ENCODE measurements at places on chromosomes 7 and 10.

- DNase-seq: no peak
These were observed 22.3 kb downstream of the MDFIC start for GRCh38 chr7:114943953-114944744.

GRCh38 chr7:144525956-144526355, 122.5 kb upstream of the NOBOX start:
- DNase-seq: no peak

- DNase-seq: no peak
These were observed 135.0 kb downstream of the MBL2 start for GRCh38 chr10:52637592-52637991.

DNA sequence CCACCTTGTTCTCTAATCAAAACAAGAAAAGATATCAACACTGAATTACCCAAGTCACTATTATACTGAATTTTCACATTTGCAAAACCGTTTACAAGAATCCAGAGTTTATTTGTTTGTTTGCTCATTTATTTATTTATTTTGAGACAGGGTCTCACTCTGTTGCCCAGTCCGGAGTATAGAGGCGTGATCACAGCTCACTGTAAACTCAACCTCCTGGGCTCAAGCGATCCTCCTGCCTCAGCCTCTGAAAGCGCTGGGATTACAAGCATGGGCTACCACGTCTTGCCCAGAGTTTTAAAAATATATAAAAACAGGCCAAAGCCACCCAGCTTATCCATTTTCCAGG, 8.5 kb downstream of the CREB3L2 start:
- DNase-seq: no peak

GRCh38 chr7:158531661-158532060, 56.0 kb downstream of the PTPRN2 start:
- DNase-seq: no peak

- peak; percentile 88 for DNase-seq
These were observed 54.3 kb upstream of the TNRC18 start for GRCh38 chr7:5477723-5478531.

DNA sequence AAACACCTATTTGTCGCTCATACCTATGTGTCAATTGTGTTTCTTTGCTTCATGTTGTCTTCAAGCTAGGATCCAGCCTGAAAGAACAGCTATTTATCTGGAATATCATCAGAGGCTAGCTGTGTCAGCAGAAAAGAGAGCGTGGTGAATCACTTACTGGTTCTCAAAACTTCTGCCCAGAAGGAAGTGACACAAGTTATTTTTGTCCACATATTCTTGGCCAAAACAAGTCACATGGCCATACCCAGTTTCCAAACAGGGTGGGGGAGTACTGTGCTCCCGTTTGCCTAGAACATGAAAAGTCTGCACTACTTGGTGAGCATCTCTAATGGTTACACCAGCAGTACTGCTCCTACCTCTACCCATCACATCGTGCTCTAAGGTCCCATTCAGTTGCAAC, 160.9 kb upstream of the CSTF2T start:
- no peak for DNase-seq

GRCh38 chr7:92095380-92095779, 38.9 kb downstream of the CYP51A1 start:
- no peak for DNase-seq

GRCh38 chr10:11144626-11145494, 127.2 kb downstream of the CELF2 start:
- DNase-seq: no peak

GRCh38 chr7:55440040-55440690, 75.0 kb downstream of the LANCL2 start:
- DNase-seq: peak; percentile 49

- DNase-seq: no peak
These were observed 49.2 kb downstream of the ODAD2 start for GRCh38 chr10:27949528-27950241.

DNA sequence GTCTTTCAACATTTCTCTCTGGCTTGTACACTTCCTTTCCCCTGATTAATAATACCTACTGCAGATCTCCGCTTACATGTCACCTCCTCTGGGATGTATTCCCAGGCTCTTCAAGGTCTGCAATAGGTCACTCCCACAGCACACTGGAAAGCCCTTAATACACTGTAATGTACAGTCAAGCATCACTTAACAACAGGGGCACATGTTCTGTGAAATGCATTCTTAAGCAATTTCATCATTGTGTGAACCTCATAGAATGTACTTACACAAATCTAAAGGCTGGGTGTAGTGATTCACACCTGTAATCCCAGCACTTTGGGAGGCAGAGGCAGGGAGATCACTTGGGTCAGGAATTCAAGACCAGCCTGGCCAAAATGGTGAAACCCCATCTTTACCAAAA, 1.9 kb downstream of the COX15 start:
- DNase-seq: no peak

- no peak for DNase-seq
These were observed 1.1 kb downstream of the ZNF511 start for GRCh38 chr10:133309720-133310398.

GRCh38 chr10:62270020-62270419, 1.4 kb upstream of the RTKN2 start:
- DNase-seq: no peak

DNA sequence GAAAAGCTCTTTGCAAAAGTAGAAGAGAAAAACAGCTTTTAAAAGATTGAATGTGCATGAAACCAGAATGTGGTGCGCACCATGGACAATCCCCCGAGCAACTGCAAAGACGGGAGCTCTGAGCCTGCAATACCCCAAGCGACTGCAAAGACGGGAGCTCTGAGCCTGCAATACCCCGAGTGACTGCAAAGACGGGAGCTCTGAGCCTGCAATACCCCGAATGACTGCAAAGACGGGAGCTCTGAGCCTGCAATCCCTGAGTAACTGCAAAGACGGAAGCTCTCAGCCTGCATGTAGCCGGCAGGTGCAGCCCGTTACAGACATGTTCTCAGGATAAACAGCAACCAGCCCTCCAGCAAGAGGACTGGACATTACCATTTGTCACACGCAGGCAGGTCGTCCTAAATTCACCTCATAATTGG, 6.2 kb downstream of the ZNF775 start:
- peak; percentile 60 for DNase-seq

DNA sequence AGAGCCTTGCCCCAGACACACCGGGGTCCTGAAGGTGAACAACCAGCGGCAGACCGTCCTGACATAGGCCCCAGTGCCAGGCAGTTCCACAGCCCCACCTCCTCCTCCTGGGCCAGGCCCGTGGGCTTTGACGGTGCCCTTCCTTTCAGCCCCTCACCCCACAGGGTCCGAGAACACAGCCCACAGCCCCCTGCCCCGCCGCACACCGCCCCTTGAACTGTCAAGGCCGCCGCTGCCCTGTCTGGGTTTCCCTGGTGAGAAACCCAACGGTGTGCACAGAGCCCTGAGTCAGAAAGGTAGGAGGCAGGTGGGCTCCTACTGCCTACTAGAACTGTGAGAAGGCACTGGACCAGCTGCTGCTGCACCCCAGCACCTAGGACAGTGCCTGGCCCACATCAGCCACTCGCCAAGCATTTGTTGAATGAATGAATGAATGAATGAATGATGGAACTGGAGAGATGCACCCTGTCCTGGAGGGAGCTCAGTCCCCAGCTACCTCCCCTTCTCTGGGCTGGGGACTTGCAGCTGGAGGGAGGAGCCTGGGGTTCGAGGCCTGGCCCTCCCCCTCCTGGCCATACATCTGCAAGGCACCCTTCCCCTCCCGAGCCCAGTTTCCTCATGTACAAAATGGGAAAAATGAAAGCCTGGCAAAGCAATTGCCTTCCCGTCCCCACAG, 117.9 kb downstream of the SLIT1 start:
- DNase-seq: peak; percentile 76

- DNase-seq: no peak
These were observed 22.6 kb upstream of the CNPY1 start for GRCh38 chr7:155568842-155569494.

GRCh38 chr10:63502832-63503231, 18.4 kb upstream of the REEP3 start:
- DNase-seq: no peak

DNA sequence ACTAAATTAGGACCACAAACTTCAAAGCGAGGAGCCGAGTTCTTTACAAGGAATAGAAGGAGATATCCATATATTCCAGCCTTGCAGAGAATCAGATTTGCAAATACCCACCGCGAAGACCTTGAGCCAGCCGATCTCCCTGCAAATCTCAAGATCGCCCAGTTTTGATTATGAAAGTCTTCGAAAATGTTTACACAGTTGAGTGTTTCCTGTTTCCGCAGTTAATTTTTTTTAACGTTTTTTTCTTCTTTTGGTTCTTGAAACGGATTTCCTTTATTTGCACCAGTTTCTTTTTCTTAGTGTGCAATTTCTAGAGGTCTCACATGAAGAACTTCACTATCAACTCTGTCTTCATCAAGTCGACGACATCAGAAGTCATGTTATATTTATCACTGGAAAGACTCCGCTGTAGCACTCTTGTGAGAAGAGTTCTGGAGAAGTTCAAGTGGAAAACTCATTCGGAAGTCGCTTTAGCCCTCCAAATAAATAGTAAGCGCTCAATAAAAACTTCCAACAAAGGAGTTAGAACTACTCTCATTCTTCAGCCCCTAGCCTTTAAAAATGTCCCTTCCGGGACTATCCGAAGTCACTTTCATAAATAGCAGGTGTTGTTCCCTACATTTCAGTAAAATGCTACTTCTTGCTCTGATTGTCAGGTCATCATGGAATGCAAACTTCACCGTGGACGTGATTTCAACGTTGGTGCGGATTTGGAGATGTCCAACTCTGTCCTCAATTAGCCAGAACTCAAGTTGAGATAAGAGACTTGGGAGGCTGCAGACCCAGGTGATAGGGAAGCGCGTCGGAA, 11.9 kb upstream of the SPAG6 start:
- no peak for DNase-seq

DNA sequence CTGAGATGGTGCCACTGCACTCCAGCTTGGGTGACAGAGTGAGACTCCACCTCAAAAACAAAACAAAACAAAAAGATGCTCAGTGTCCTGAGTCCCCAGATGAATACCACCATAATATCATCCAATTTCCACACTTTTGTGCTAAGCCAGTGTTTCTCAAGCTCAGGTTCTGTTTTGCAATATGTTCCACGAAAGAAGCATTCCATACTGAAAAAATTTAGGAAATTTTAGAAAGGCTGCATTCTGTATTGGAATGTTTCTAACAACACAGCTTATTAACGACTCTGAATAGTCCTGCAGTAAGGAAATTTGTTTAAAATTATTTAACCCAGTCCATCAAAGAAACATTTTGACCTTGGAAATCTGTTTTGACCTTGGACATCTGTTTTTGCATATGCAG, 142.4 kb downstream of the EPC1 start:
- DNase-seq: no peak

DNA sequence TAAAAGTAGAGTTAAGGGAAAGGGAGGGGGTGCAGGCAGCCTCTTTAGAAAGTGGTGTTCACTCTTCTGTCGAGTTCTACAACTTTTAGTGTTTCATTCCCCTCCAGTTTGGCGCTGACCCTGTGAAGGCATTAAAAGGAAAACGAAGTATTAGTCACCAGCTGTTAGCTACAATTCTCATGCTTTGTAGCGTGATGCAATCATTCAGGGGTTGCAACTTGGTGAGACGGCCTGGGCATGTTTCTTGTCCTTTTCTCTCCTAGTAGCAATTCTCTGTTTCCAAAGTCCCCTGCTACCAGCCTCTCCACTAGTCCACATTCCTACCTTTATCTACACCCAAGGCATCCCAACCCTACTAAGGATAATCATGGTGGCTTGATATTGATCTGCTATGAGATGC, 33.7 kb upstream of the DGKI start:
- DNase-seq: no peak

GRCh38 chr10:13831711-13832141, 245.0 kb downstream of the PRPF18 start:
- no peak for DNase-seq

DNA sequence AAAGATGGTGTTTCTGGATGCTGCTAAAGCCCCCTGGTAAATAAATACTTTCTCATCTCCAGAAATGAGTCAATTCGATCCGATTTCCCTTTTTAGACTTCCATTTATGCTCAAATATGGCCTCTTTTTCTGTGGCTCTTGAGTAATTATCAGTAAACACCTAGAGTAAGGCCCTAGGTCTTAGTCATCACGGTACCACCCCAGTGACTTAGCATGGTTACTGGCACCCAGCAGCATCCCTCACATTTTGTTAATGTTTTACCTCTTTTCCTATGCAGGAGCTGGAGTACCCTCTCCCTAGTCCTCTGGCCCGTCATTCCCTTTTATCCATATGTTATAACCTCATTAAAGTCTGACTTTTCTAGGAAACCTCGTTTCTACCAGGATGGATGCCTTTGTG, 19.5 kb downstream of the CHN2 start:
- no peak for DNase-seq

GRCh38 chr7:138978541-138979184, 2.5 kb downstream of the KIAA1549 start:
- peak; percentile 12 for DNase-seq

GRCh38 chr7:74429153-74429747, 24.5 kb upstream of the GTF2IRD1 start:
- peak; percentile 36 for DNase-seq

DNA sequence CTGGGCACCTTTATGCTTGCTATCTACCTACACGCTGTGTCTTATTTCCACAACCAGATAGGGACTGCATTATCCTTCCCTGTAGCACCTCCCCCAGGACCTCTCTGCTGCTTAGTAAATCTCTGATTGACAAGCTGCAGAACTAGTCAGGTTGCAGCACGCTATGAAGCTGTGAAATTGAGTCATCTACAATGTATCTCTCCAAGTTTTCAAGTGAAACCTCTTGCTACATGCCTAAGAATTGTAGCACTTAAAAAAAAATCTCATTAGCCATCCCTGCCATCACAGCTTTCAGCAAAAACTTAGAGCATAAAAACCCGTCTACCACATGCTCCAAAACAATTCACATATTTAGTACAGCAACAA, 69.7 kb upstream of the FGFR2 start:
- no peak for DNase-seq

DNA sequence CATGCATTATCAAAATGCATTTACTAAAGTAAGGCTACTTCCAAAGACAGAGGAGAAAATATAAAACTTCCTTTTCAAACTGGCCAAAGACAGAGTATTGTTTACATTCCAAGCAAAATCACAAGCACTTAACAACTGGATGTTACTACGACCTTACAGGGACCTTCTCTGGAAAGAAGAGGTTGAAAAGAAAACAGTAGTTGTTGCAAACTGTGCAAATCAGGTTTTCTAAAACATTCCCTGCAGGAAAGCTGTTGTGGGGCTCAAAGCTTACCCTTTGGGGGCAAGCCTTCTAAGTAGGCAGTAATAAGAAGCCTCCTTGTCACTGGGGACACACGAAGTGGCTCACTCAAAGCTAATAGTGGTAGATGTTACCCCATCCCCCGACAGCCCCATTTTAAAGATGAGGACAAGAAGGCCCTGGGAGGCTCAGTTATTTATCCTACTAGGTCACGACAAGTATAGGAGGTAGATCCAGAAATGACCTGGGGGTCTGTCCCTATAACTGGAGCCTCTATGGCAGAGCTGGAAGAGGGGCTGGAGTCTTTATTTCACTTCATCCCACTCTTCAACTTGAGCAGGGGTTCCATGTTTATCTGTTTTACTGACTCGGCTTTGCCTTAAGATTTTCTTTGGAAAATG, 46.6 kb downstream of the ATXN7L1 start:
- DNase-seq: no peak

GRCh38 chr10:81019029-81019890, 481.6 kb downstream of the SH2D4B start:
- DNase-seq: peak; percentile 42

Data from SK-N-SH (cell line).